Activated CD4-positive, CD25-positive, alpha-beta regulatory T cell (primary cell): ENCODE measurements at places on chromosomes 1 and 21.

DNA sequence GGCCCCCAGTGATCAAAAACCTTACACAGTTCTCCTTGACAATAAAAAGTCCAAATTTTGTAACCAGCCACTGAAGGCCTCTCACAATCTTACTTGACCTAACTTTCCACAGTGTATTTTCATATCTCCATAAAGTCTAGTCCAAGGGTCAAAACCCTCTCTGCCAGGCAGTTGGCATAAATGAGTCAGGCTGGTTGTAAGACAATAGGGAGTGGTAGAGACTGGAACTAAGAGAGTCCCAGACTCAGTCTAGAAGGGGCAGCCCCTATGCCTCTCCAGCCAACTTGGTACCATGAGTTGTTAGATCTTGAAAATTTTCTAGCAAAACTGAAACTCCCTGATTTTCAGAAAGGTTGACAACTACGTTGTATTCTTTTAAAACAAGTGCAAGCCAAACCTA is 21.0 kb downstream of the KIF21B start:
- no peak for DNase-seq

GRCh38 chr1:153760440-153760839 is 14.8 kb upstream of the SLC27A3 start:
- DNase-seq = no peak

GRCh38 chr21:44443891-44444285 is 11.4 kb upstream of the LRRC3 start:
- no peak for DNase-seq

GRCh38 chr1:245853291-245853690 is 653.8 kb downstream of the SMYD3 start:
- no peak for DNase-seq

- no peak for DNase-seq
Observed at GRCh38 chr1:64581843-64582185, 111.9 kb downstream of the CACHD1 start.

- no peak for DNase-seq
Observed at GRCh38 chr21:35829067-35829466, 231.3 kb downstream of the SETD4 start.

- no peak for DNase-seq
Observed at GRCh38 chr1:167805041-167805556, 83.3 kb downstream of the MPZL1 start.

GRCh38 chr1:84899969-84900368 is 7.0 kb upstream of the LPAR3 start:
- DNase-seq = no peak

DNA sequence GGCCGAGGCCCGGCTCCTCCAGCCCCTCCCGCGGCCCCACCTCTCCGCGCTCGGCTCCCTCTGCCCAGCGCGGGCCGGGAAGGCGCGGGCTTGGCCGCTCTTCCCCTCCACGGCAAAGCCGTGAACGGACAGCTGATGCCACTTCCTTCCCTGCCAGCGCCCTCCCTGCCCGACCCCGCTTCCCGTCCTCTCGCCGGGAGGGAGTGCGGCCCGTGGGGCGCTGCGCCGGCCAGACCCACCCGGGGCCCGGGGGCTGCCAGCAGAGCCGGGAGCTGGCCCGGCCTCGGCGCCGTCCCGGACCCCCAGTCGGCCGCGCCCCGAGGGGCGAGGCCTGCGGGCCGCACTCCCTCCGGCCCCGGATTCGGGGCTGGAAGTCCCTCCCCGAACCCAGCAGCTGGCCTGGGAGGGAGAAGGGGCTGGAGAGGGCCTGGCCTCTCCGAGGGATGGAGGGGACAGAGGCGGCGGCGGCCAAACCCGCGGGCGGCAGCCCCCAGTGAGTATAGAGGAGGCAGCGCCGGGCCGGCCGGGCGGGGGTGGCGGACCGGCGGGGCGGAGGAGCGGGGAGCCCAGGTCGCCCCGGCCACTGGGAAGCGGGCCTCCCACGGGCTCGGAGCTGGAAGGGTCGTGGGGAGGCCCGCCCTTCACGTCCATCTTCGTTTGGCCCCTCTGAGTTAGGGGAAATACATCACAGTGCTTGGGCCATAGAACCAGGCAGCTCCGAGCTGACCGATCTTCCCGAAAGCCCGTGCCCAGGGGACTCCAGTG is at the start of gene KIAA1614:
Gene KIAA1614, plus strand, starts transcription at position 97 of the 765 bp plus-strand sequence. Its CDS starts 347 bp downstream, at position 444.
- no peak for DNase-seq

- no peak for DNase-seq
Observed at GRCh38 chr1:5617546-5617945, 374.7 kb downstream of the NPHP4 start.

DNA sequence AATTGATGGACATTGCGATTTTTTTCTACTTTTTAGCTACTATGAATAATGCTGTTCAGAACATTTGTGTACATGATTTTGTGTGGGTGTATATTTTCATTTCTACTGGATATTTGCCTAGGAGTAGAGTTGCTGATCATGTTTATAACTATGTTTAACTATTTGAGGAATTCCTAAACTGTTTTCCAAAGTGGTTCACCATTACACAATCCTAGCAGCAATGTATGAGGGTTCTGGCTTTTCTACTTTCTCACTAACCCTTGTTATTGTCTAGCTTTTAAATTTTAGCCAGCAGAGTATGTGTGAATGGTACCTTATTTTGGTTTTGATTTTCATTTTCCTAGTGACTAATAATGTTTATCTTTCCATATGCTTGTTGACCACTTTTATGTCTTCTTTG is 86.2 kb downstream of the ATG4C start:
- DNase-seq = no peak

DNA sequence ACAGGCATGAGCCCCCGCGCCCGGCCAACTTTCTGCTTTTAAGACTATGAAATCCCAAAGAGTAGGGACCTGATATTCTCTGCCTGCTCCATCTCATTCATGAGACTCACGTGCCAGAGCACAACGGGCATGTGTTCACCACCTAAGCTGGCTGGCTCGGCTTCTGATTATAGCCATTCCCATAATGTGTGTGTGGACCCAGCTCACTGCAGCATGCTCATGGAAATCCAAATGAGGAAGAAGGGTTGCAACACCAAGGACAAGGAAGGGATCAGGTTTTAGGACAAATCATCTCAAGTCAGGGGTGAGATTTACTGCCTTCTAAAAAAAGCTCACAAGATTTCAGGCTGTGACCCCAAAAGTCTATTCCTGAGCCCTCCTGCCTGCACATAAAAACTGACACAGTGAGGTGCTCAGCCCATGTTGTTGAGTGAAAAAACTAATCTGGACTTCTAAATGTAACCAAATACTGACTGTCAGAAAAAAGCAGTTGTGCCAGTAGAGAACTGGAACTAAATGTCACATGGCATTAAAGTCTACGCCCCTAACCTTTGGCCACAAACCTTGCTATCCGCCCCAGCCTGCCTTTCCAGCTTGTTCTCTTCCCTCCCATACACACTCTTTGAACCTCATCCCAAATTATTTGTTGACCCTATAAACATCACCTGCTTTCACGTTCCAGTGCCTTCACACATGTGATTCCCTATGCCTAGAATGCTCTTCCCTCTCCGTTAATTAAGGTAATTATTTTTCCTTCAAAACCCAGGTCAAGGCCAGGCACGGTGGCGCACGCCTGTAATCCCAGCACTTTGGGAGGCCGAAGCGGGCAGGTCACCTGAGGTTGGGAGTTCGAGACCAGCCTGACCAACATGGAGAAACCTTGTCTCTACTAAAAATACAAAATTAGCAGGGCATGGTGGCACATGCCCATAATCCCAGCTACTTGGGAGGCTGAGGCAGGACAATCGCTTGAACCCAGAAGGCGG is 9.1 kb upstream of the COA7 start:
- no peak for DNase-seq

DNA sequence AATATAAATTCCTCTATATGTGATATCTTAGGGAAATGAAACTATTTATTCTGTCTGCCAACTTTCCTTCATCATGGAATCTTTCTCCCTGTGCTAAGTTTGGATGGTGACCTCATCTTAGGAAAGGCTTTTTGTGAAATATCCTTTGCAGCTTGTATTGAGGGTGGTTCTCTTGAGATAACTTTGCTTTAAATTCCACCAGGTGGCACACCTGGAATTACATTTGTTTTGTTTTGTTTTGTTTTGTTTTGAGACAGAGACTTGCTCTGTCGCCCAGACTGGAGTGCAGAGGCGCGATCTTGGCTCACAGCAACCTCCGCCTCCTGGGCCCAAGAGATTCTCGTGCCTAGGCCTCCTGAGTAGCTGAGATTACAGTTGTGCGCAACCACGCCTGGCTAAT is 7.6 kb upstream of the CD1A start:
- no peak for DNase-seq

- no peak for DNase-seq
Observed at GRCh38 chr1:109654519-109654918, 1.4 kb upstream of the GSTM4 start.

DNA sequence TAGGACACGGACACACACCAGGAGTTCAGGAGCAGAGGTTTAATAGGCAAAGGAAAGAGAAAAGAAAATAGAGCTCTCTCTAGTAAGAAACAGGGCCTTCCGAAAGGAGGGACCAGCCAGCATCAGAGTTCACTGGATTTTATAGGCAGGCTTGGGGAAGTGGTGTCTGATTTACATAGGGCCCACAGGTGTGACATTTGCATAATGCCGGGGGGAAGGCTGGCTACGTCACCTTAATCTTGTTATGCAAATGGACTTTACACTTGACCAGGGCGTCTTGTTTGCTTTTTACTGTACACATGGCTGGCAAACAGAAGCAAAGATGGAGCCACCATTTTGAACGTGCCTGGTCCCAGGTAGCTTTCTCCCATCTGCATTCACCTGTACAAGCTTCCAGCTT is at the start of gene OR14A16:
Gene OR14A16, minus strand, starts transcription at position 97 of the 400 bp plus-strand sequence. CDS start 8,390 bp downstream, outside the sequence.
- no peak for DNase-seq

- DNase-seq = no peak
Observed at GRCh38 chr21:45295576-45296365, 8.1 kb upstream of the POFUT2 start.

DNA sequence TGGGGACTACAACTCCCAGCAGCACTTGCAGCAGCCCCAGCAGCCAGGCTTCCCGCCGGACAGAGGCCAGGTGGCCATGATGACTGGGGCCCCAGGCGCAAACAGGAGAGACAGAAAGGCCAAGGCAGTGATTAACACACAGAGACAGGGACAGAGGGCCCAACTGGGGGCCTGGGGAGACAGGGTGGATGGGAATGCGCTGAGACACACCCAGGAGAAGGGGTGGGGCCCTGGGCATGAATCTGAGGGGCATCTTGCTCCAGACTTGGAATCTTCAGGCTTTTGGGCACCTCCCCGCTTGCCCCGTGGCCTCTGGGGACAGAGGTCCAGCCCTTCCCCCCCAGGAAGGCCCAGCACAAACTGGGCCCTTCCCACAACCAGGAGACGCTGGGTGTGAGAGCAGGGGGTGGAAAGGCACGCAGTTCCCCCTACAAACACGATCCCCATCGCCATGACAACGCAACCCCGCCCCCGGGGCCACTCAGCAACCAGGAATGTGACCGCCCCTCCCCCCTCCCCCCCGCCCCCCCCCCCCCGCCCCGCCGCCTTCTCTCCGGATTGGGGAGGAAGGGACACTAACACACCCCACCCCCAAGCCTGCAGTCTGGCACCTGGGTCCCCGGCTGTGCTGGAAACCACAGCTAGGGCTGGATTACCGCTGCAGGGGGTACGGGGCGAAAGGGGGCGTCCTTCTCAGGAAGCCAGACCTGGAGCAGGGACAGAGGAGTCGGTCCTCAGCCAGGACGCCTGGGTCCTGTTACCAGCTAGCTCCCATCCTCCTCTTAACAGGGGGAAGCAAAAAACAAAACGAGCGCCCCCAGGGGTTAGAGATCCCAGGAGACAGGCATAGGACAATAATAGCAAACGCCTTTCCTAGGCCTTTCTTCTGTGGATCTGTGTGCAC is 4.5 kb downstream of the HDGF start:
- no peak for DNase-seq

- DNase-seq = no peak
Observed at GRCh38 chr1:221878134-221878533, 136.2 kb upstream of the DUSP10 start.

DNA sequence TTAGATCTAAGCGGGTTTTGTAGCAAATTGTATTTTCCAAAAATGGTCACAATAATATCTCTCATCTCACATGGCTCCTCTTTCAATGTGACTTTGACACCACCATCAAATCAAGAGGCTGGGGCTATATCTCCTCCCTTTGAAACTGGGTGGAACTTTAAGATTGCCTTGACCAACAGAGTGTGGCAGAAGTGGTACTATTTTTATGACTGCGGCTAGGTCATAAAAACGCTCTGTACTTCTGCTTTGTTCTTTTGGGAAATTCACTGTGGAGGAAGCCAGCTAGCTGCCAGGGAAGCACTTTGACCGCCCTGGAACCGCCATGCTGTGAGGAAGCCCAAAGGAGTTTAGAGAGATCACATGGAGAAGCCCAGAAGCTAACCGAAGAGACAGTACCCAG is 50.7 kb upstream of the ACOT11 start:
- no peak for DNase-seq

DNA sequence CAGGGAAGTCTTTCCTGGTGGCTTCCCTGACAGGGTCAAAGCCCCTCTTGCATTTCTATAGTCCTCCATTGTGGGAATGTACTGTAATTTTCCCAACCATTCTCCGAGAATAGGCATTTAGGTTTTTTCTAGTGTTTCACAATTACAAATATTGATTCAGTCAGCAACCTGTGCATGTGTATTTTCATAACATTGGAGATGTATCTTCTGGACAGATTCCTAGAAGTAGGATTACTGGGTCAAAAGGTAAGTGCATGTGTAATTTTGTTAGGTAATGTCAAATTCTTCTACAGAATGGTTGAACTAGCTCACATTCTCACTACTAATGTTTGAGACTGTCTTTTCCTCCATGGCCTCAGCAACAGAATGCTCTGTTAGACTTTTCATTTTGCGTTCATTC is 8.3 kb upstream of the PLA2G2A start:
- no peak for DNase-seq

- no peak for DNase-seq
Observed at GRCh38 chr1:173504268-173504667, 27.1 kb downstream of the PRDX6 start.

DNA sequence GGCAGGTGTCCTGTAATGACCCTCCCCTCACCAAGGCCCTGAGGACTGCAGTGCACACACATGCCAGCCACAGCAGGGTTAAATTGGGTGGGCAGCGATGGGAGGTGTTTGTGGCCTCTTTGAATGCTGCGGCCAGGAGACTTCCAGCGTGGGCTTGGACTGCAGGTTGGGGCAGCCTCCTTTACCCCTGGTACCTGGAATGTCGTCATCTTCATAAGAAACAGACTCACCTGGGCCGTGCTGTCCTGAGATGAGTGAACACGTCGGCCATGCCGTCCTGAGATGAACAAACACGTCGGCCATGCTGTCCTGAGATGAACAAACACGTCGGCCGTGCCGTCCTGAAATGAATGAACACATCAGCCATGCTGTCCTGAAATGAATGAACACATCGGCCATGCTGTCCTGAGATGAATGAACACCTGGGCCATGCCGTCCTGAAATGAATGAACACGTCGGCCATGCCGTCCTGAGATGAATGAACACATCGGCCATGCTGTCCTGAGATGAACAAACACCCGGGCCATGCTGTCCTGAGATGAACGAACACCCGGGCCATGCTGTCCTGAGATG is 50.1 kb upstream of the COL6A1 start:
- no peak for DNase-seq

- DNase-seq = no peak
Observed at GRCh38 chr21:33286600-33287456, 20.7 kb downstream of the IL10RB start.

- DNase-seq = no peak
Observed at GRCh38 chr1:235468004-235468403, 36.2 kb downstream of the B3GALNT2 start.
